ENCODE measurements at places on chromosomes 11 and 22.

DNA sequence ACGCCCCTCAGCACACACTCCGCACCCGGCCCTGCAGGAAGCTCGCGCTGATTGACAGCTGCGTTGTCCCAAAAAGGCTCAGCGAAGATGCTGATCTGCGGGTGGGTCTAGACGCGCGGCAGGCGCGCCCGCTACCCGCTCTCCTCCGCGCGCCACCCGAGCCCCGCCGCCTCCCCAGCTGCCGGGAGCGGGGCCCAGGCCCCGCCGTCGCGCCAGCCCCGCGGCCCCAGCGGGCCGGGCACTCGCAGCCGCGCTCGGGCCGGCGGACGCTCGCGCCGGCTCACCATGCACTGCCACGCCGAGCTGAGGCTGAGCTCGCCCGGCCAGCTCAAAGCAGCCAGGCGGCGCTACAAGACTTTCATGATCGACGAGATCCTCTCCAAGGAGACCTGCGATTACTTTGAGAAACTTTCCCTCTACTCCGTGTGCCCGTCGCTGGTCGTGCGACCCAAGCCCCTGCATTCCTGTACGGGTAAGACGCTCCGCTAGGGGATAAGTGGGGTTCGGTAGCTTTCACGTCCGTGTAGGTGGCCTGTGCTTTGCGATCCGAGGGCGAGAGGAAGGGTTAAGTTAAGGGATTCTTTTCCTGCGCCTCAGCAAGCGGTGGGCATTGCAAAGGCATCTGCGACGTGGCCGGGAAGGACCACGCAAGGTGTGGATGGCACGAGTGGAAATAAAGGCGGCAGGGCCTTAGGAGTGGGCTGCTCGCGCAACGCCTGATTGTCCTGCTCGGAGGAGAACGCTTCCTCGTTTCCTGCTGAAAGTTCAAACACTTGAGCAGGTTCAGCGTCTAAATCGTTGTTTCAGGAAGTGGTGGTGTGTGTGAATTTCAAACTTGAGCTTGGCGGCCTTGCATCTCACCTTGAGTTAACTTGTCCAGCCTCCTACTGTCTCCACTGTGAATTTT is at the start of gene BARX2:
TSS of gene BARX2 (plus strand) at position 98 of the 907 bp plus-strand sequence. CDS start at position 286, 188 bp downstream.
- DNase-seq: no peak

GRCh38 chr22:29080106-29080975 is 7.5 kb downstream of the KREMEN1 start:
- DNase-seq: no peak

- DNase-seq: no peak
Observed at GRCh38 chr11:119449498-119449897, 26.5 kb upstream of the THY1 start.

- no peak for DNase-seq
Observed at GRCh38 chr11:6623391-6624363, 4.5 kb upstream of the TPP1 start.

DNA sequence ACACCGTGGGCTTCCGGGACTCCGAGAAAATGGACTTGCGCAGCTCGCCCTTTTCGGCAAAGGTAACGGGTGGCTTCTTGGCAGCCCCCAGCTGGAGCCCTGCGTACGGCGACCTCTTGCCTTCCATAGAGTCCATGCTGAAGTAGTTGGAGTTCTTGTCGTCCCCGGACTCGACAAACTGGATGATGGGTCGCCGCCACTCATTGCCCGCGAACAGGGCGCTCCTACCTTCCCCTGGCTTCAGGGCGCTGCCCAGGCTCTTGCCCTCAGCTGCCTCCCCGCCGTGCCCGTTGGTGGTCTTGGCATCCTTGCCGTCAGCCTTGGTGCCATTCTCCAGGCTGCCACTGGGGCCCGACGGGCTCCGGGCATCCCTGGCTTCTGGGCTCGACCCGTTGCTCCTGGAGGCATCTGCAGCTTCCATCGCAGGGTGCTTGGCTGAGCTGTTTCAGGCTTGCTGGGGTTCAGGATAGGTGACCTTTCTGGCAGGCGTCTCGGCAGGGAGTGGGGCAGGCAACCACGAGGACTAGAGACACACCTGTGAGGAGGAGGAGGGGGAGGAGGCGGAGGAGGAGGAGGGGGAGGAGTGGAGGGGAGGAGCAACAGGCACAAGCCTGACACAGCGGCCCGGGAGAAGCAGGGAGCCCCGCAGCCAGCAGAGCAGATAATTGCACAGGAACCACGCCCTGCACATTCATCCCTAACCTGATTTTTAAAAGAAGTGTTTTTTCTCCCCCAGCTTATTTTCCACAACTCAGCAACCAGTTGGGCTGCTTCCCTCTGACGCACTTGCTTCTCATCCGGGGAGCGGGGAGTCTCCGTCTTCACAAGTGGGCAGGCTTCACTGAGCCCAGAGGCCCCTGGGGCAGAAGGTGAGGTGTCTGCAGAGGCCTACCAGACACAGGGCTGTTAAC is at the start of gene TRIM29:
TSS of gene TRIM29 (minus strand) at position 503 of the 911 bp plus-strand sequence. CDS start at position 421, 82 bp downstream.
- no peak for DNase-seq

GRCh38 chr11:119320776-119321524 is 4.0 kb upstream of the MCAM start:
- peak; percentile 65 for DNase-seq

DNA sequence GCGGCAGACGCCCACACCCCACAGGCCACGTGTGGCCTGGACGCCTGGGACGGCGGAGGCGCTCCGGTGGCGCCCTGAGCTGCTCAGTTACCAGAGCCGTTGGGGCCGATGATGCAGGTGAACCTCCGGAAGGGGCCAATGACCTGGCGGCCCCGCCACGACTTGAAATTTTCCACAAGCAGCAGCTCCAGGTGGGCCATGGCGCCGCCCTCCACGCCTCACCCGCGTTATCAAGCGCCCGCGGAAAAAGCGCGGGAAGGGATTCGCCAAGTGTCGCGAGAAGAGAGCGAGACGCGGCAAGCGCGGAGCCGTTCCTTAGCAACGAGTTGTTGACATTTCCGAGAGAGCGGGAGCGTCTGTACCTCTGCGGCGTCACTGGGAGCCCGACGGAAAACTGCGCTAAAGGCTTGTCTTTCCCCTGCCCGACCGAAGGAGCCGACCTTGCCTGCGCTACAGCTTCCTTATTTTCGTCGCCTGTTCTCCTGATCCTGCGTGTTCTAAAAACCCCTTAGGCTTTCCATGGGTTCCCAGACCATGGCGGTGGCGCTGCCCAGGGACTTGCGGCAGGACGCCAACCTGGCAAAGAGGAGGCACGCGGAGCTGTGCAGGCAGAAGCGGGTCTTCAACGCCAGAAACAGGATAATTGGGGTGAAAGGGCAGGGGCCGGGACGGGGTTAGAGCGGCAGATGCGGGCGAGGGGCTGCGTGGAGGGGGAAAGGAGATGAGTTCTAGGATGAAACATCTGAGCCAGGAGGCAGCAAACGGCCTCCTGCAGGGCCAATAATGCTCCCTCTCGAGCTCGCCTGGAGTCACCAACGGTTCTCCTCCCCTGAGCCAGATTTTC is at the start of the genes RIBC2 and SMC1B:
TSS of gene RIBC2 (plus strand) at position 326 of the 844 bp plus-strand sequence. CDS start at position 520, 194 bp downstream.
TSS of gene SMC1B (minus strand) at position 232 of the 844 bp plus-strand sequence. CDS start at position 200, 32 bp downstream.
- DNase-seq: peak; percentile 66

GRCh38 chr11:119474682-119475596 is 52.0 kb upstream of the THY1 start:
- peak; percentile 62 for DNase-seq

GRCh38 chr22:34797826-34798225 is 268.1 kb upstream of the ISX start:
- no peak for DNase-seq

DNA sequence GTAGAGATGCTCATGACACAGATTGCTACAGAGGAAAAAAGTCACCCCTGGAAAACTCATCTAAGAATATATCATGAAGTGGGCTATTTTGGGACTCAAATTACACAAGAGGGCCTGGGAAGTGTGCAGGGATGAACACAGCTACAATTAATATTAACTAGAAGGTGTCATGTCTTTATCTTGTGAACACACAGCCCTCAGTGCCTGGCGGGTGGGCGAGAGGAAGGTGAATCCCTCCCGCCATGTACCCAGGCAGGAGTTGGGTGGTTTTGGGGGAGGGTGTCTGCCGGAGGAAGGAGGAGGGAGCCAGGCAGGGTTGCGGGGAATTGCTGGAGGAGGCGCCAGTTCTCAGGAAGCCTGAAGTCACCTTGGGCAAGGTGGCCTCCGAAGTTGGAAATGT is 5.1 kb upstream of the FAM83F start:
- no peak for DNase-seq

- DNase-seq: no peak
Observed at GRCh38 chr11:134555510-134555909, 143.5 kb upstream of the B3GAT1 start.
